ENCODE measurements at places on chromosomes 1 and 21. TPM values are rescaled to one million over a fixed set of nuclear protein-coding genes. Genes with fewer than 3 reads are reported as not detected.
A peak's percentile ranks its signal among the peaks of the same experiment; 100 is the strongest.

- DNase-seq = no peak
Observed at GRCh38 chr1:155717041-155717440, 28.1 kb downstream of the DAP3 start.

GRCh38 chr1:208747979-208748378, 503.8 kb upstream of the PLXNA2 start:
- no peak for DNase-seq

ATXN7L2 gene
- total RNA-seq = 6.8 TPM

GRCh38 chr1:155134880-155135414, 705 bp upstream of the SLC50A1 start:
- no peak for DNase-seq

- no peak for DNase-seq
Observed at GRCh38 chr1:233664253-233664652, 50.3 kb downstream of the KCNK1 start.

GRCh38 chr1:171486048-171486519, 754 bp downstream of the PRRC2C start:
- no peak for DNase-seq

DNA sequence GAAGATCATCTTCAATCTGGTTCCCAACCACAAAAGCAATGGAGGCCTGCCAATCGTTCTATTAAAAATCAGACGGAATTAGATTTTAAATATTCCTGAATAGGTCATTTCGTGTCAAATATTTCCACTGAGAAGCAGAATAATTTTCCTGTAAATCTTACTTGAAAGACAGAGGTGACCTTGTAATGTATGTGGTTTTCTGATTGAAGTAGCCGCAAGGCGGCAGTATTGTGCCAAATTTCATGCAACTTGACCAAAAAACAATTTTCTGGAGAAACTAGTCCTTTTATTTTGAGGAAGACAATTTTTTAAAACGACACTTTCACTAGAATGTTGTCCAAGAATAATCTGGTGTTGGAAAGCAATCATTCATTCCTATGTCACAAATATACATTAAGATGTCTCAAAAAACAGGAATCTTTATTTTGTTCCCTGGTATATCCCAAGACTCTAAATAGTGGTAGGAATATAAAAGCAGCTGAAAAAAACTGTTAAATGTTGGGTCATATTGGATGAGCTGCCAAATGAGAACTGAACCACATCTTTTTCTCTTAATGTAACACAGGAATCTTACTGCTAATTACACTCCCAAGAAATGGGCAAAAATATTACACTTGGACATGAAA, 33.6 kb downstream of the SPAG17 start:
- DNase-seq = no peak

- DNase-seq = no peak
Observed at GRCh38 chr1:119680193-119680592, 31.5 kb upstream of the PHGDH start.

DNA sequence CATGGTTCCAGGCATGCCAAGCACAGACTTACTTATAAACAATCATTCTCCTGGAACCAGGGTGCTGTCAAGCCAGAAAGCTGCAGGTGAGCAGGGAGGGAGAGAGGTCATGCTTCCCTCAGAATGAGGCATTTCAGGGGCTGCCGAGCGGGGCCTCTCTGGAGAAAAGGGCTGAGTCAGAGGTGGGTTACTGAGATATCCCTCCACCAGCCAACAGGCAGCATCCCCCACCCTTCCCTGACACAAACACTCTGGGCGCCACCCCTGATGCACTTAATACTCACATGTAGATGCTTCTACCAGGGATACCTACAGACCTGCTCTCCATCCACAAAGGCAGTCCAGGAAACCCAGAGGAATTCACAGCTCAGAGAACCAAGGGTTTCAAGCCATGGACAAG, 13.1 kb downstream of the STK40 start:
- DNase-seq = no peak

DNA sequence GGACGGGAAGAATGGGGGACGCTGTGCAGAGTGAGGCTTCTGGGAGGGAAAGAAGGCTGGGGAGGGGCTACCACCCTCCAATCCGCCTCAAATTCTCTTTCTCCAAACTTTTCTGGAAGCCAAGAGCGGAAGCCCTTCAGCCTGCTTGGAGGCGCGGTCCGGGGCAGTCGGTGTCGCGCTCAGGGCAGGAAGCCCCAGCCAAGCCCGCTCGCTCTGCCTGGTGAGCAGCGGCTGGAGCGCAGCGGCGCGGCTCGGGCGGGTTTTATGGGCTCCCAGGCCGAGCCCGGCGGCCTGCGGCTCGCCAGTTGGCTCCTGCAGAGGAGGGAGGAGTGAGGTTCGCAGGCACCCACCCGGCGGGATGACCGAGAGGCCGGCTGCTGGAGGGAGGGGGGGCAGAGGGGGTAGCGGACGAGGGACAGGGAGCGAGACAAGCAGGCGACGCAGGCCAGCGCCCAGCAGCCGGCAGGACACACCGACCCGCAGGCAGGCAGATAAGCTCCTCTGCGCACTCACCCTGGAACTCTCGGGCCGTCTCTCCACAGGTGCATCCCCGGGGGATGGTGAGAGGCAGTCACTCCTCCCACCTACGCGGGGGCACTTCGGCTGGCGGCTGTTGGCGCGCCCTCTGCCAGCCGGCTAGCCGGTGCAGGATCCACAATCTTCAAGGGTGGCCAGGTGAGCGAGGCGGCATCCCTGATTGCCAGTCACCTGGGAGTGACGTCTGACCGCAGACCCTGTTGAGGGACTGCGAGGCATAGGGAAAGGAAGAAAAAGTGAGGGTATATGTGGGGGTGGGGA, at the start of gene AVPR1B:
Gene AVPR1B (minus strand): TSS at position 238 of the 798 bp plus-strand sequence. CDS start 498 bp downstream, outside the sequence.
- DNase-seq = peak; percentile 84

DNA sequence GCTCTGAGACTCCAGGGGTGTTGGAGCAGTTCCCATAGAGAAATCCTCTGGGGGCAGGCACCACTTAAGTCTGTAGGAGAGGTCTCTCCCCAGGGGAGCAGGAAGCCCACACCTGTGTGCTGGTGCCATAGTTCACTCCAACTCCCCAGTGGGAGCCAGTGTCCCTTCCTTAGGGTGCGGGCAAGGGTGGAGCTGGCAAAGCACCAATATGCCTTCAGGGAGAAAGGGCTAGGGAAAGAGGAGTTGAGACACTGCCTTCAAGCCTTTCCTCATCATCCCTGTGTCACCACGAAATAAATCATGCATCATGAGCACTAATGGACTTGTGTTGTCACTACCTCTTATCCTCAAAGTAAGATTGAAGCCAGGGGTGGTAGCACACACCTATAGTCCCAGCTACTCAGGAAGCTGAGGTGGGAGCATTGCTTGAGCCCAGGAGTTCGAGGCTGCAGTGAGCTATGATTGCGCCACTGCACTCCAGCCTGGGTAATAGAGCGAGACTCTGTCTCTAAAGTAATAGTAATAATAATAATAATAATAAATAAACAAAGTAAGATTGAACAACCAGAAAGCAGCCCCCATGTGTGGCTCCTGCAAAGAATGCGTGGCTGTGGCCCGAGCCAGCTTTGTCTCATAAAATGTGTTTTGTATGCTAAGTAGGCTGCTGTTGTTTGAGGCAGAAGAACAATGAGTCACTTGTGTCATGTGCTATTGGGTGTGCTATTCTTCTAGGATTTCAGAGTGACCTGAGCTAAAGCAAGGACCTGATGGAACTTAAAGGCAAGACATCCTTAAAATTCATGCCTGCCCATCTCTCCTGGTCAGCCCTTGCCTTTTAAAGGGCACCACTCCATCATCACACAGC, 6.7 kb upstream of the TIE1 start:
- no peak for DNase-seq

GRCh38 chr1:179873438-179873851, 4.2 kb downstream of the TOR1AIP2 start:
- no peak for DNase-seq

- no peak for DNase-seq
Observed at GRCh38 chr1:220511179-220511578, 16.8 kb upstream of the MARK1 start.

GRCh38 chr21:25375675-25376074, 231.6 kb downstream of the MRPL39 start:
- DNase-seq = no peak

SIK1 gene
- 43.6 TPM for total RNA-seq

DNA sequence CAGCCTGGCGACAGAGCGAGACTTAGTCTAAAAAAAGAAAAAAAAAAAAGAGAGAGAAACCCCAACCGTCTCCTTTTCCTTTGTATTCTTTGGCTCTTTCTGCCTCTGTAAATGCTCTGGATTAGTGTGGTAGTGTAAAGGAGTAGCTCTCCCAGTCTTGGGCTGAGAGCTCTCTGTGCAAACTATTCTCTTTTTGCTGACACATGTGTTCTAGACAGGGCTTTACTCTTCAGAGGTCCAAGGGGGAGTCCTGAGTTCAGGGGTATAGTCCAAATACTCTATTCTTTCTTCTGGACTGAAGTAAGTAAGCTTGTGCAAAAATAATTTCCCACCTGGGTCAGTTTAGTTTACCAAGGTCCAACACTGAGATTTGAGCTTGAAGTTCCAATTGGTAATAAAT, 183.8 kb upstream of the KCNK2 start:
- DNase-seq = no peak

DNA sequence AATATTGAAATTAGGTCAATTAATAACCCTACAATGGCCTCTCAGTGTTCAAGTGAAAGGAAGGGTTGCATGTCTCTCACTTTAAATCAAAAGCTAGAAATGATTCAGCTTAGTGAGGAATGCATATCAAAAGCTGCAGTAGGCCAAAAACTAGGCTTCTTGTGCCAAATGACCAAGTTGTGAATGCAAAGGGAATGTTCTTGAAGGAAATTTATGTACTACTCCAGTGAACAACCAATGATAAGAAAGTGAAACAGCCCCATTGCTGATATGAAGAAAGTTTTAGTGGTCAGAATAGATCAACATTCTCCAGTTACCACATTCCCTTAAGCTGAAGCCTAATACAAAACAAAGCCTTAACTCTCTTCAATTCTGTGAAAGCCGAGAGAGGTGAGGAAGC, 10.0 kb downstream of the MAEL start:
- no peak for DNase-seq

DNA sequence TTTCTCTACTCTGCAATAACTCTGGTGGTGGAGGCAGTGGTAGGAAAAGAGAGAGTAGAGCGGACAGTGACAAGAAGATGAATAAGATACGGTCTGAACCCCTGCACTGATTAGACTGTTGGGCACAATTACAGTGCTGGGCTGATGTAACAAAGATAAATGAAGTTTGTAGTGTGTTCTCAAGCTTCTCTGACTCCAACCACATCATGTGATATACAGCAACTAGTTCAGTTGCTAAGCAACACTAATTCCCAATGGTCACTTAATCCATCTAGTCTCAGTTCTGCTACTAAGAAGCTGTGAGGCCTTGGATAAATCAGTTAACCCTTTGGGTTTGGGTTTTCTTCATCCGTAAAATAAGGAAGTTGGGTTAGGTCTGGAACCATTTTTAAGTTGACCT, 17.3 kb downstream of the DDR2 start:
- no peak for DNase-seq

DNA sequence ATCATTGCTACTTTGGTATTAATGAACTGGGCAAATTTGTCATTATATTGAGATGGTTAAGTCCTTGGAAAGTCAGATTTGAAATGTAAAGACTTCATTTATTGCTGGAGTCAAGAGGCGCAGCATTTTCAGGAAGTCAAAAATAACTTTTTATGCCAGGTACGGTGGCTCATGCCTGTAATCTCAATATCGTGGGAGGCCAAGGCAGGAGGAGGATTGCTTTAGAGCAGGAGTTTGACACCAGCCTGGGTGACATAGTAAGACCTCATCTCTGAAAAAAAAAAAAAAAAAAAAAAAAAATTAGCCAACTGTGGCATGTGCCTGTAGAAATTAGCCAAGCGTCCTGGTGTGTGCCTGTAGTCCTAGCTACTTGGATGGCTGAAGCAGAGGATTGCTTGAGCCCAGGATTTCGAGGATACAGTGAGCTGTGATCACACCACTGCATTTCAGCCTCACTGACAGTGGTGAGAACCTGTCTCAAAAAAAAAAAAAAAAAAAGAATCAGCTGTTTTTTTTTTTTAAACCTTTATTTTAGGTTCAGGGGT, 5.5 kb downstream of the HIPK1 start:
- DNase-seq = no peak

- DNase-seq = no peak
Observed at GRCh38 chr1:231512147-231512698, 16.2 kb upstream of the TSNAX start.

- no peak for DNase-seq
Observed at GRCh38 chr1:248618878-248619277, 16.0 kb downstream of the OR2T11 start.

DNA sequence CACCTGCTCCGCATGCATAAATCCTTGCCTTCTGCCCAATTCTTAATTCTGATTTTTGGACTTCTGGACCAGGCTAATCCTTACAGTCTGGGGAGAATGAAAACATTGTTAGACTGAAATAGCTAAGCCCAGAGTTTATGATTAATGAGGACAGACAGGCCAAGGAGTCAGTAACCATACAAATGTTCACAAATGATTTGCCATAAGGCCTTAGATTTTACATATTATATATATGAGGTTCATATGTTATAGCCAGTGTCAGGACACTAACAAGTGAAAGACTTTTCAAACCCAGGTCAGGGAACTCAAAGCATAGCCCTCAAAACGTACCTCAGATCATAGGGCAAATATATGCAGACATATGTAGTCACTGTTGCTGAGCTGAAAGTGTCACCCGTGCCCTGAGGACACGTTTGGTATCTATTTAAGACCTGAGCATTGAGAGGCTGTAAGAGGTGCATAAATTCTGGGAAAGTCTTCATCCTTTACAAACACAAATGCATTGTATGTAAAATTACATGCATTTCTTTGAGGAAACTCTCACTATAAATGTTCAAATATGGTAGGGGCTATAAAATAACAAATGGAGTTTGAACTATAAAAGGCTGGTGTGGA, 45.3 kb upstream of the FBXO28 start:
- DNase-seq = no peak

ADAMTS4 gene
- 1.2 TPM for total RNA-seq

GRCh38 chr1:161225534-161226319, at the start of gene TOMM40L:
TOMM40L (plus strand) TSS chr1:161226060; CDS start chr1:161226490, 430 bp downstream.
- peak; percentile 95 for DNase-seq

TBX19 gene
- 3.5 TPM for total RNA-seq

PRSS38 gene
- total RNA-seq = not detected

- no peak for DNase-seq
Observed at GRCh38 chr1:102546251-102546650, 549.5 kb upstream of the OLFM3 start.

GRCh38 chr1:119489201-119489600, 17.8 kb upstream of the HSD3B1 start:
- no peak for DNase-seq

- no peak for DNase-seq
Observed at GRCh38 chr1:240613356-240614142, 1.6 kb upstream of the GREM2 start.

FCMR gene
- not detected for total RNA-seq

OLIG1 gene
- not detected for total RNA-seq

CHIA gene
- not detected for total RNA-seq

- no peak for DNase-seq
Observed at GRCh38 chr1:3058263-3059030, 10.6 kb upstream of the PRDM16 start.

OR6P1 gene
- total RNA-seq = not detected

GRCh38 chr1:62401034-62401760, 35.7 kb upstream of the USP1 start:
- DNase-seq = peak; percentile 10
